ENCODE measurements at places on chromosomes 16 and 17. TPM values are rescaled to one million over a fixed set of nuclear protein-coding genes. Genes with fewer than 3 reads are reported as not detected.

ALOX15B gene
- not detected for total RNA-seq

DNA sequence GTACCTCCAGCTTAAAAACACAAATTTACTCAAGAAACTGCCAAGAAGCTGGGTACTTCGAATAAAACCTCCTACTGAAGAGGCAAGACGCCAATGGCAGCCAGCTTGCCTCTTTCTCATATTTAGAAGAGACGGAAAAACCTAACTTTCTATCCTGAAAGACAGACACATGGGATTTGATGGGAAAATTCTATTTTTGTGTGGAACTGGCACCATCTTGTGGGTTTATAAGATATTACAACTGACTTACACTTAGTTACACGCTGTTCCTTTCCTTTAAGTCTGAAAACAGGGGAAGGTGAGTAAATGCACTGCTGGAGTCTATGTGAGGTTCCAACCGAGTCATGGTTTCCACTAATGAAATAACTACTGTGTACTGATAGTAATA, 10.3 kb downstream of the ZNF18 start:
- DNase-seq, result no peak
- H3K4me1 ChIP-seq, result no peaks in the 10 kb centered on the region
- no peak overlapping the region for H3K27ac ChIP-seq
- peaks cover 28% of the 10 kb centered on the region for H3K36me3 ChIP-seq
- no peak overlapping the region for H3K4me3 ChIP-seq

- H3K27ac ChIP-seq, result no peak overlapping the region
- H3K36me3 ChIP-seq, result no peaks in the 10 kb centered on the region
- no peak for DNase-seq
These were observed 460 bp upstream of the SLC13A2 start for GRCh38 chr17:28472871-28473497.

DNA sequence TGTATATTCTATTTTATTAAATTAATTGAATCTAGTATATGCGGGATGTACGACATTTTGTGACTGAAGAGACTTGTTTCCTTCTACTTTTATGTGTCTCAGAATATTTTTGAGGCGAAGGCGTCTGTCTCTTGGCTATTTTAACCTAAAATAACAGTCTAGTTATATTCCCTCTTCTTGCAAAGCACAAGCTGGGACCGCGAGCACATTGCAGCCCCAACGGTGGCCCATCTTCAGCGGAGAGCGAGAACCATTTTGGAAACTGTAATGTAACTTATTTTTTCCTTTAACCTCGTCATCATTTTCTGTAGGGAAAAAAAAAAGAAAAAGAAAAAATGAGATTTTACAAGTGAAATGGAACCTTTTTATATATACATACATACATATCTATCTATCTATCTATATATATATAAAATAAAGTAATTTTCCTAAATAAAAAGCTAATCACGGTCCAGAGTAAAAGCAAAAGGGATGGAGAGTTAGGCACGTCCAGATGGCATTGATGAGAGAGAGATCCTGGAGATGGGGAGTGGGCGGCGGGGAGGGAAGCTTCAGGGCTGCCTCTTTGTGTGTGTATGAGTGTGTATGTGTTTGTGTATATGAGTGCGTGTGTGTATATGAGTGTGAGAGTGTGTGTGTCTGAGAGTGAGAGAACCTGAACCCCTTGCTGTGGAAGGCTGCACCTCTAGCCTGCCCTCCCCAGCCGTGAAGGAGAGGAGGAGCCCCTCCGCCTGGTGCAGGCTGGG, 7.5 kb upstream of the ABCC3 start:
- no peaks in the 10 kb centered on the region for H3K36me3 ChIP-seq
- no peak overlapping the region for H3K4me3 ChIP-seq
- H3K27me3 ChIP-seq, result peaks cover 23% of the 10 kb centered on the region
- H3K4me1 ChIP-seq, result no peaks in the 10 kb centered on the region
- no peak overlapping the region for H3K27ac ChIP-seq
- no peak for DNase-seq

GRCh38 chr17:55605705-55606487, 94.6 kb upstream of the SMIM36 start:
- DNase-seq, result no peak
- no peaks in the 10 kb centered on the region for H3K4me1 ChIP-seq
- H3K36me3 ChIP-seq, result no peaks in the 10 kb centered on the region
- no peaks in the 10 kb centered on the region for H3K27me3 ChIP-seq
- no peak overlapping the region for H3K4me3 ChIP-seq

- no peaks in the 10 kb centered on the region for H3K27me3 ChIP-seq
- DNase-seq, result no peak
- no peaks in the 10 kb centered on the region for H3K36me3 ChIP-seq
These were observed 50.1 kb downstream of the RNF112 start for GRCh38 chr17:19461116-19461515.

- no peak for DNase-seq
- no peaks in the 10 kb centered on the region for H3K4me1 ChIP-seq
- no peaks in the 10 kb centered on the region for H3K36me3 ChIP-seq
These were observed 27.8 kb upstream of the TVP23A start for GRCh38 chr16:10846213-10846998.

DNA sequence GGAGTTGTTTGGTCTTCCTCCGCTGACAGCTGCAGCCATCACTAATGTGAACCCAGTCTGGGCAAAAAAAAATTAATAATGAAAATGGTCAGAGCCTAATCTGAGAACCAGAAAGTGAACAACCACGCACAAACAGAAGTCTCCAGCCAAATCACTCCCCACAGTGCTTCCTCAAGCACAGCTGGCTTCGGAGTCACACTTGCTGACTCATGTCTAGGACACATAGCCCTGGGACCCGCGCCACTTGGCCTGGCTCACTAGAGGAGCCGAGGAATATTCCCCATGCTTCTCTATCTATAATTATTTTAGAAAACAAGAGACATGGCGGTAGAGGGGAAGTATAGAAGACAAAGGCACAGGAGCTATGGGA, 109.1 kb downstream of the ZFHX3 start:
- H3K27me3 ChIP-seq, result no peaks in the 10 kb centered on the region
- no peaks in the 10 kb centered on the region for H3K4me1 ChIP-seq
- H3K4me3 ChIP-seq, result no peak overlapping the region
- H3K36me3 ChIP-seq, result no peaks in the 10 kb centered on the region
- DNase-seq, result no peak
